ENCODE measurements at places on chromosomes 1 and 21.

DNA sequence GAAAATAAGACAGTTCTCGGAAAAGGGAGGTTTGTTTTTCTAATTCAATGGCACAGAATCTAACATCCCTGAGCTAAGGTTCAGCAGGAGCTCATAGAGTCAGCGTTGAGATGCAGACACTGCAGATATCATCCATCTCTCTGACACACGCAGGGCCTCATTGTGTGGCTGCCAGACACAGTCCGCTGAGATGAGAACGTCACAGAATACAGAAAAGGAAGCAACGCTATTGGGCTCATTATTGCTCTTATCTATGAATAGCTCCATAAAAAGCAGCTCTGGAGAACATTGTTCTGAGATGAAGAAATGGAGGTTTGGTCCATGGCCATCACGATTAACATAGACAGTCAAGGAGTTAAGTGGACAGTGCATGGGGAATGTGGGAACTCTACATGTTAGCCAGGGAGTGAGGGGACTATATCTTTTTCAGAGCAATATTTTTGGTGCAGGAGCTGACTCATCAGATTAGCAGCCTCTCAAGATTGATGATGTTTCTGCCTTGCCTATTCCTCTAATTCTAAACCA, 771.6 kb upstream of the CXADR start:
- DNase-seq, result no peak

DNA sequence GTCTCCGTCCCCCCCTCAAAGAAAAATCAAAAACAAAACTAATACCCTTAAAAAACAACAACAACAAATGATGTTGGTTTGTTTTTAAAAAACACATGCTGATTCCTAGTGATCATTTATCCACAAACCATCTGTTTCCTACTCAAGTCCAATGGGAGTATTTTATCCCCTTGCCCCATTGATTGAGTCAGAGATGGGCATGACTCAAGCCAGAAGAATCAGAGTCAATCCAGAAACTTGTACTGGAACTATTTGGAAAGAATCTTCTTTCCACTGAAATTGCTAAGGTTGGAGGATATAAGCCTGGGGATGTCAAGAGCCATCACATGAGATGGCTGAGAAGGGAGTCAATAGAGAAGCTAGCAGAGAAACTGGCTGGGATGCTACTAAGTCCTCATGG, 176.4 kb downstream of the MIS18A start:
- no peak for DNase-seq

DNA sequence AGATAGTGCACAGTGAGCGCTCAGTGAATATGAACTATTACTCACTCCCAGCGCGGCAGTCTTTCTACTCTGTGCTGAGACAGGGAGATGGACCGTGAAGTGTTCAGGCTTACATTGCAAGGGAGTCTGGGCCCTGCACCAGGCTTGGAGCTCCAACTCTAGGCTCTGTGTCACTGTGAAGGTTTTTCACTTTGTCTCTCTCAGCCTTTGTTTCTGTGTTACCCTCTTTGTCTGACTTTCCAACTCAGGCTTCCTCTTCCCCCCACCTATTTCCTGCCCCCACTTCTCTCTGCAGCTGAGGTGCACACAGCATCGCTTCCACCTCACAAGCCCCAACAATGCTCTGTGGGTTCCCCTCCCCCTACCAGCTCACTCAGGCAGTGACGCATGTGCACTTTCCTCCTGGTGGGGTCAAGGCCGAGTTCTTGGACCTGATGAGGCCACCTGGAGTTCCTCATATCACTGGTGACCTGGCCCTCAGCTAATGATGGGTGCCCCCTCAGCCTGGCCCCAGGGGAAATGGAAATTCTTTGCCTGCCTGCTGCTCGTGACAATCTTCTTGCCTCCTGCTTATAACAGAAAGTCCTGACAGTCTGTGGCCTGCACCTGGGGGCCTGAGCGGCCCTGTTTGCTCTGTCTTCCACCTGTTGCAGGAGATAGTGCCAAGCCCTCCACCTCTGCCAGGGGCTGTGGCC, 1.1 kb upstream of the LCK start:
- no peak for DNase-seq

- no peak for DNase-seq
Observed at GRCh38 chr21:26776310-26777021, 68.7 kb downstream of the ADAMTS1 start.

DNA sequence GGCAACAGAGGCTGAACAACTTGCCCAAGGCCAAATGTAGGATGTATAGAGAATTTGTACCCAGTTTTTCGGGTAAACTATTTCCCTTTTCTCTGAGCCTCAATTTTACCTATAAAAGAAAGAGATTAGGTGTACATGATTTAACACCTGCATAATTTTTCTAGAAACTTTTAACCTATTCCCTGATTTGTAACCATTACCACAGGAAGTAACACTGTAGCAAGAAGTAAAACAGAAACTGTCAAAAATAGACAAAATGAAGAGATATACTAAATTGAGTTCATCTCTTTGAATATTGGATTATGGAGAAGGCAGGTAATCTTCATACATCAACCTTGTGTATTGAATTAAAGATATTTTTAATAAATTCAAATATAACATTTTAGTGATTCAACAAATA, 136.2 kb downstream of the ZC3H11B start:
- DNase-seq, result no peak

- no peak for DNase-seq
Observed at GRCh38 chr1:19476450-19477190, 8.7 kb downstream of the CAPZB start.

DNA sequence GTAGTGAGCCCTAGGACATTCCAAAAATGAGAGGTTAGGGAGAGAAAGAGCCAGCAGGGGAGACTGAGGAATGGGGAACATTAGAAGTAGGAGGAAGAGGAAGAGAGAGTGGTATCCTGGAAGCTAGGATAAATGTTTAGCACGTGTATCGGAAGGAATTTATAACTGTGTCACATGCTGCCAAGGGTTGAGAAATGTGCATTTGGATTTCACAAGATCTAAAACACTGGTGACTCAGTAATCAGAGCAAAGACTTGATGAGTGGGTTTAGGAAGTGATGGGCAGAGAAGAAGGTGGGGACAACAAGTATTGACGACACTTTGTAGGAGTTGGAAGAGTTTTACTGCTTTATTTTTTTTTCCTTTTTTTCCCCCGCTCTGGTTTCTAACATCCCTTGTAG, 193.9 kb downstream of the FMN2 start:
- no peak for DNase-seq

DNA sequence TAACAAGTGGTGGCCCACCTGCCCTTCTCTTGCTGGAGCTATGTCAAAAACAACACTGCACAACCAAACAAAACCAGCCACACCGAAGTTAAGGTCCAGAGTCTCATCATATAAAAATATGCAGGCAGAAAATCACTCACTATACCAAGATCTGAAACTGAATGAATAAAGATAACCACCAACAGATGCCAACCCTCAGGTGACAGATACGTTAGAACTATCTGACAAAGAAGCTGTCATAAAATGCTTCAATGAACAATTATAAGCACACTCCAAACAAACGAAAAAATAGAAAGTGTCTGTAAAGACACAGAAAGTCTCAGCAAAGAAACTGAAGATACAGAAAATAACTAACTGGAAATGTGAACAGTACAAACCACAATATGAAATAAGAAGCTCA, 14.0 kb downstream of the ZNF496 start:
- no peak for DNase-seq

DNA sequence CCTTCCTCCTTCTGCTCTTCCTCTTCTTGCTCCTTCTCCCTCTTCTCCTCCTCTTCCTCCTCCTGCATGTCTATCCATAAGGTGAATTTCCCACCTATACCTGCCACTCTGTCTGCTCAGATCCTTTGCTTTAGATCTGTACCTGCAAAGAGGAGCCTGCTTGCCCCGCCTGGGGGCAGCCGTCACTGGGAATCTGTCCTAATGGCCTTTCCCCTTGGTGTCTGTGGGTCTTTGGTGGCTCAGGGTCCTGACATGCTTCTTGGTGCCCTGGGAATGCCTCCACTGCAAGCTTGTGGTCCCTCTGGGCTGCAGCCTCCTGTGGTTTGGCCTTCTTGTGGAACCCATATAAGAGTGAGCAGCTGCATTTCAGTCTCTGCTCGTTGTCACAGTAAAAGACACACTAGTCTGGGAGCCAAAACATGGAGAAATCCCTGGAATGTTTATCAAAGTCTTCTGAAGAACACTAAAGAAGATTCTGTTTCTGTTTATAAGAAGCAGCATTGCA, 79.5 kb upstream of the CSF3R start:
- no peak for DNase-seq

DNA sequence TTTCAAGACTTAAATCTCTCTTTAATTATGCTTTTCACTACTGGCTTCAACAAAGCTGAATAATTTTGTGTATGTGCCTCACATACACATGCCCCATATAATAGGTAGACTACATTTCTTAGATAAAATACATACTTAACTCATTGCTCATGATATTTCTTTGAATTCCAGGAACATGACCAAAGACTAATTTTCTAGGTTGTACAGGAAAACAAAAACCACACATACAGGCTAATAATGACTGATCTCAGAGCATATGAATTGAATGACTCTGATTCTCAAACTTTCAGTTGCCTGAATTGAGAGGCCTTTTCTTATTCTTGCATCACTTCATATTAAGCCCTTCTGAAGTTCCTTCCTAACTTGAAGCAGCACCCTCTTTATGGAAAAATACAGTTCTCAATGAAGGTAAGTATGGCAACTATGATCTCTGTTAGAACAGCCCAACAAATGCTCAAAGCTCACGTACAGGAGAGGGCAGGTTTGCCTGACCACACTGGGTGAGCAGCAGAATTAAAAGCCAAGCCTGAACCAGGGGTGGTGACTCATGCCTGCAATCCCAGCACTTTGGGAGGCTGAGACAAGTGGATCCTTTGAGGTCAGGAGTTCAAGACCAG, 22.6 kb upstream of the UAP1 start:
- no peak for DNase-seq

DNA sequence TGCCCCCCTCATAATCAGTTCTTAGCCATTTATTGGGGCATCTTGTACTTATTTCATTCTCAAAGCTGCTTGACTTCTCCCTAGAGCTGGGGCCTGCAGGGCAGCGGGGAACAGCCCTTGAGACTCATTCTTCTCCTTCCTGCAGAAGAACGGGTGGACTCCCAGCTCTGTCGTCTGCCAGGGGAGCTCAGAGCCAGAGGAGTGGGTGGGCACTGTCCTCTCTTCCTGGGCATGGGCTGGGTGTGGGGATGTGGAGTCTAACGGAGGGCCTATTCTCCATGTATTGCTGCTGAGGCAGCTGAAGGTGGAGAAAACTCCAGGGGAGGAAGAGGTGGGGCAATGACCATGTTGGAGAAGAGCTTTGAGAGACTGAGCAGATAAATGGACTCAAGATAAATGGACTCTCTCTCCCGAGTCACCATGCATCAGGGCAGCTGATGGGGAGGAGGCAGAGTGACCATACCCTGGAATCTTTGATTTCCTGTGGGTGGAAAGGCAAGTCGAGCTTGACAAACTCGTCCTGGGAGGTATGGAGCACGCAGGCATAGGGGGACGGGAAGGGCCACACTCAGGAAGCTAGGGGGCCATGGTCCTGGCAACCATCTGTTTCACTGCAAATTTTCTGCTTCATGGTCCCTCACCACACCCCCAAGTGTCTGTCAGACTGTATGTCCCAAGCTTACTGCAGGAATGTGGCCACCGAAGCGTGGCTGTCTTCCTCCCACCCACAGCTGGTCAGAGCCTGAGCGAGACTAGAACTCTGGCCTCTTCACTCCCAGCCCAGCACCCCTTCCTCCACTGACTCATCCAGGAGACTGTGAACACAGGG, 56.9 kb upstream of the ATP2B4 start:
- no peak for DNase-seq

DNA sequence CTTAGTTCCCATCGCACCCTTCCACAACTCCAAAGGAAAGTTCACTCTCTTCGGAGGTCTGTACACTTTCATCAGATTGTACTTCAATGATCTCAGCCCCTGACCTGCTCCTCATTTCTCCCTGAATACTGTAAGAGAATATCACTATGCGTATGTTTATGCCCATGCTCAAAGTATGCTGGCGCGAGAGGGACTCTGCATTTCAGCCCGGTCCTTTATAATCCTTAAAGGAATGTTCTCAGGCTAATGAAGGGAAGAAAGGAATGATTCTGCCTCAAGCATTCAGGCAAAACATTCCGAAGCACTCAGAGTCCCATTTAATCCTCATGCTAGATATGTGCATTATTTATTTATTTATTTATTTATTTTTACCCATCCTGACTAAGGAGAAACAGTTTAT, 76.8 kb downstream of the PLD5 start:
- no peak for DNase-seq

- no peak for DNase-seq
Observed at GRCh38 chr1:71492298-71493041, 411.6 kb upstream of the ZRANB2 start.

DNA sequence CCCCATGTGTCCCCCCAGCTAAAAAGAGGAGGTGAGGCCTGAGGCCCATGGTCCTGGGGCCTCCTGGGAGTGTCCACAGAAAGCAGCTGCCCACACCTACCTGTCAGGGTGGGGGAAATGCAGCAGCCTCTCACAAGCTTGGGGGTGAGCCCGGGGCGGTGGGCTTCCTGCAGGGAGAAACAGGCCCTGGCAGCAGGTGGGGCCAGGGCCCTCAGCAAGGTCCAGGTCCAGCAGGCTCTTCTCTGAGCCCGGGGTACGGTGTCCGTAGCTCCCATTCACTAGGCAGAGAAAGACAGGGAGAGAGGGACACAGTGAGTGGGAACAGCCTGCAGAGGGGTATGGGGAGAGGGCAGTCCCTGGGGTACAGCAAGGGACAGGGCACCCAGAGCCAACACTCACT, 139.0 kb downstream of the GLIS1 start:
- no peak for DNase-seq

DNA sequence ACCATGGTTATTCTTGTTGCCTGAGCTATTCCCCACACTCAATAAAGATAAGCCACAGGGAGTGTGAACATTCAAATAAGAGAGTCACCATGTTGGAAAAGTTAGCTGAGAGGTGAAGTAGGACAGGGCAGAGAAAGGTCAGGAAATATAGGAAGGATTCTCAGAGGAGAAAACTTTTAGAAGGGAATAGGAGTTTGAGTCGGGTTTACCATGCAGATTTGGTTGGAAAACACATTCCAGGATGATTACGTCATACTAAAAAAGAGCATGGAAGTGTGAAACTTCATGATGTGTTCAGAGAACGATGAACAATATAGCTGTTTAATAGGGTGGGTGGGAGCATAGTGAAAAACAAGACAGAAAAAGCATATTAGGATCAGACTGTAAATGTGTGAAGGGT, 1125.3 kb upstream of the ADGRL2 start:
- DNase-seq, result no peak

DNA sequence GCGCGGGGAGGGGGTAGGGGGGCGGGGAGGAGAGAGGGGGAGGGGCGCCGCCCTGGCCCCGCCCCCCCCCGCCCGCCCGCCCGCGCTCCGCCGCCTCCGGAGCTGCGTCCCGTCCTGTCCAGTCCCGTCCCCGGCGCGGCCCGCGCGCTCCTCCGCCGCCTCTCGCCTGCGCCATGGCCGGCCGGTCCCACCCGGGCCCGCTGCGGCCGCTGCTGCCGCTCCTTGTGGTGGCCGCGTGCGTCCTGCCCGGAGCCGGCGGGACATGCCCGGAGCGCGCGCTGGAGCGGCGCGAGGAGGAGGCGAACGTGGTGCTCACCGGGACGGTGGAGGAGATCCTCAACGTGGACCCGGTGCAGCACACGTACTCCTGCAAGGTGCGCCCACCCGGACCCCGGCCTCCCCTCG, at the start of gene AGRN:
AGRN (plus strand) TSS at position 121 of the 405 bp plus-strand sequence; CDS start at position 174, 53 bp downstream.
- DNase-seq, result no peak

- no peak for DNase-seq
Observed at GRCh38 chr1:228023294-228023639, 16.5 kb downstream of the WNT3A start.

GRCh38 chr1:31224068-31224467, 15.6 kb downstream of the NKAIN1 start:
- no peak for DNase-seq

- no peak for DNase-seq
Observed at GRCh38 chr1:9275567-9276034, 17.1 kb upstream of the SPSB1 start.

GRCh38 chr1:66396212-66396890, 137.6 kb upstream of the SGIP1 start:
- no peak for DNase-seq
